Brain (organoid and tissue), 16 donors: ENCODE measurements at places on chromosomes 1 and 21. TPM values are rescaled to one million over a fixed set of nuclear protein-coding genes. Genes with fewer than 3 reads are reported as not detected.

The KLHDC8A gene
- polyA plus RNA-seq = 11.4 TPM

The RHOU gene
- 18.4 TPM for polyA plus RNA-seq

The OR2AK2 gene
- not detected for polyA plus RNA-seq

The TNNT2 gene
- polyA plus RNA-seq = 11.5 TPM

The KLHL17 gene
- 5.6 TPM for polyA plus RNA-seq

The SPRR1B gene
- not detected for polyA plus RNA-seq

The FMO5 gene
- 4.5 TPM for polyA plus RNA-seq

The GBP6 gene
- polyA plus RNA-seq = not detected

The FNDC7 gene
- polyA plus RNA-seq = not detected

The NRIP1 gene
- 1.2 TPM for polyA plus RNA-seq

The MKNK1 gene
- polyA plus RNA-seq = 14.6 TPM

The FAM131C gene
- 6.3 TPM for polyA plus RNA-seq

The PDPN gene
- 14.9 TPM for polyA plus RNA-seq

The SH2D5 gene
- polyA plus RNA-seq = 14.3 TPM

The C1orf116 gene
- polyA plus RNA-seq = 2.1 TPM

The TTC24 gene
- polyA plus RNA-seq = not detected
